ENCODE measurements at places on chromosomes 11 and 22.

GRCh38 chr11:130881475-130882137, 34.7 kb downstream of the SNX19 start:
- no peak for DNase-seq

GRCh38 chr11:73263640-73264039, 8.5 kb upstream of the P2RY6 start:
- no peak for DNase-seq

DNA sequence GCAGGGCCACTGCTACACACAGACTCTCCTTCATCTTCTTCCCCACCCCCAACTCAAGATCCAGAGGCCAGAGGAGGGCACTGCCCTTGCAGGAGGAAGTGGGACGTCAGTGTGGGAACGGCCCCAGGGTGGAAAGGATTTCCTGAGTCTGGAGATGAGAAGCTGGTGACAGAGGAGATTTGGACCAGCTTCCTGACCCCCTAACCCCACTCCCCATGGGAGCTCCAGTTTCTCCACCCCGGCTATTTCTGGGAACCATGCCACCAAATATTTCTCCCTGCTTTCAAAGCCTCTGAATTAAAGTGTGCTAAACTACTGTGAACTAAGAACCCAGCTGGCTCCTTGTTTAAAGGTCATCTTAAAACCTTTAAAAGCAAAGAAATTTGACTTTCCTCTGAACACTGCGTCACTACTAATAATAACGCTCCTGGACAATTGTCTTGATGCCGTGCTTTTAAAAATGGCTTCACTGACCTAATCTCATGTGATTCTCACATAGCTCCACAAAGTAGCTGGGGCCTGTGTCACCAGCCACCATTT, 46.6 kb downstream of the CWC15 start:
- peak; percentile 3 for DNase-seq

DNA sequence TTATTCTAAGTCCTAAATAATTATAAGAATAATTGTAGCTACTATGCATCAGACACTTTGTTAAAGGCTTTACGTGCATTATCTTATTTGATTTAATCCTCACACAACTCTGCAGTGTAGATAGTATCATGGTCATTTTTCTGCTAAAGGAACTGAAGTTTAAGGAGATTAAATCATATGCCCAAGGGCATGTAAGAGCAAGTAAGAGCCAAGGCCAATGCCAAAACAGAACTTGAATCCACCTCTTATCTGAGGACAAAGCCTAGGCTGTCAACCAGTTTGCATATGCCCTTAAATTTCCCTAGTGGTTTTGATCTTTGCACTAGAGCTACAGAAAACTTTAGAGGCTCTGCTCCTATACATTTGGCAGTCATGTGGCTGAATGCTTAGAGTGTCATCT, 65.6 kb upstream of the OR5AK2 start:
- no peak for DNase-seq

DNA sequence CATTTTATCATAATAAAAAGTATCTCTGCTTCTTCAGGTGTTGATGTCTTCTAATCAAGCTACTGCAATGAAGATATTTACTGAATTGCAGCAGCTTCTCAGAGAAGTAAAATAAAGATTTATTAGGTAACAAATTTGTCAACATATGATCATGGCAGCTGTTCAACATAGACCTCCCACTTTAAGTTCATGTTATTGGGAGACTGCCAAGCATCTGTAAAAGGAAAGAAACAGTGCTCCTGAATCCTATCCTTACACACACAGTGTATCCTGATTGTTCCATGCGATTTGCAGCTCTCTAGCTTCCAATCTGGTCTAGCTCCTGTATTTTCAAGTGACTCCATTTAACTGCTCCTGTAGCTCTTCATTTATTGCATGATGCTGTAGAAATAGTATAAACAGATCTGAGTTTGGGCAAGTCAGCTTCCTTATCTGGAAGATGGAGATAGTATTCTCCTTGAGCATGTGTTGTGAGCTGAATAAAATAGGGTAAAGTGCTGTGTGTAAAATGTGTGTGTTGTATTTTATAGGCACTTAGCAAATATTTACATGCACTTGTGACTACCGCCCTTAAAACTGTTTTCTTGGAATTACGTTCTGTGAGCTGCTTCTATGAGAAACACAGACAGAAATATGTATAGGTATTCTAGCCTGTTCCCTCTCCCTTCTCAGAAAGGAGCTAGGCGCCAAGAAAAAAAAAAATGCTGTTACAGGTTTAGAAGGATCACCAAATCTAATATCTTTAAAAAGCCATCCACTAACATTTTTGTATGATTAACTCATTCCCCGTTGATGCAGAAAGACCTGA, 290.6 kb downstream of the JRKL start:
- no peak for DNase-seq

DNA sequence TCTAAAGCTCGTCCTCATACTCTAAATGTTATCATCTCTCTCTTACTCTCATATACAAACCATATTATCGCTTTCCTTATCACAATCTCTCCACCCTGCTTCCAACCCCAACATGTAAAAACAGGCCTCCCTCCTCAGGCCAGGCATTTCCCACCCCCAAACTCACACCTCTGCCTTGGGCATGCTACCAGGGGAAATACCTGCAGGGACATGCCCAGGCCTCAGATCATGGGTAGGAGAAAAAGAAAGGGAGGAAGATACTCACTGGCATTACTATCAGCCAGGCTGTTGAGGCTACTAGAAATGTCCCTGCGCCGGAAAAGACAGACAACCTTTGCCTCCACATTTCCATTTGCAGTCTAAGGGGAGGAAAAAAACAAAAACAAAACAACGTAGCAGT, 1.8 kb downstream of the MTA2 start:
- no peak for DNase-seq

- no peak for DNase-seq
Measured at GRCh38 chr22:40857309-40857855, 434 bp downstream of the XPNPEP3 start.

DNA sequence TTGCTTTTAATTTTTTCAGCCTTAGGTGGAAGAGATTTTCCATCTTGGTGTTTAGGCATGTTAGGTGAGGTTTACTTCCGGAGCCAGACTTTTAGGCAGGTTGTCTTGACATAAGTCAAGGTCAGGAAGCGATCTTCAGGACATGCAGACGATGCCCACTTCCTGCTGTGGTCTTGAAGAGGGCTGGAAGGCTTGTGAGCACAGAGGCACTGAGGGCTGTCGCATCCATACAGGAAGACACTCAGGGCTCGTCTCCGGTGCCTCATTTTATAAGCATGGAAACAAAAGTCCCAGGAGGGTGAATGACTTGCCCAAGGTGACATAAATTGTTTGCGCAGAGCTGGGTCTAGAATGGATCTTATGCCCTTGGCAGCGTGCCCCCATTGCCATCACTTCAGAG, 30.8 kb downstream of the MARK2 start:
- no peak for DNase-seq

- DNase-seq, result peak; percentile 64
Measured at GRCh38 chr11:2166091-2166851, 5.3 kb upstream of the INS start.

DNA sequence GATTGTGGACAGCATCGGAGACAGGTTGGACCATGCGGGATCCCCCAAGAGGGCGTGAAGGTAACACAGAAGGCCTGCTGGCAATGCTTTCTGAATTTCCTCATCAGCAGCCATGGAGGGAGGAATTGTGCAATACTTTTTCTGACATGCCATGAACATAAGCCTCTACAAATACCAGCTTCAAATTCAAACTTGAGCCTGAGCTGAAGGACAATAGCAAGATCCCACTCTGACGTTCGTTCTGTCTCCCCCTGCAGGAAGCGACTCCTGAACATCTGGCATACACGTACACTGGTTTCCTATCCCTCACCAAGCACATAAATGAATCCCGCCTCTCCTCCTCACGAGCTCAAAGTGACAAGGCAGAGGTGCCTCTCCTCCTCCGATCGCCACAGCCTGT, 312.2 kb downstream of the BRD1 start:
- no peak for DNase-seq

- no peak for DNase-seq
Measured at GRCh38 chr11:2802389-2803185, 83.0 kb downstream of the CDKN1C start.

- DNase-seq, result no peak
Measured at GRCh38 chr22:45893516-45893915, 83.4 kb downstream of the WNT7B start.

GRCh38 chr11:12019866-12020416, 11.5 kb upstream of the DKK3 start:
- DNase-seq, result no peak

DNA sequence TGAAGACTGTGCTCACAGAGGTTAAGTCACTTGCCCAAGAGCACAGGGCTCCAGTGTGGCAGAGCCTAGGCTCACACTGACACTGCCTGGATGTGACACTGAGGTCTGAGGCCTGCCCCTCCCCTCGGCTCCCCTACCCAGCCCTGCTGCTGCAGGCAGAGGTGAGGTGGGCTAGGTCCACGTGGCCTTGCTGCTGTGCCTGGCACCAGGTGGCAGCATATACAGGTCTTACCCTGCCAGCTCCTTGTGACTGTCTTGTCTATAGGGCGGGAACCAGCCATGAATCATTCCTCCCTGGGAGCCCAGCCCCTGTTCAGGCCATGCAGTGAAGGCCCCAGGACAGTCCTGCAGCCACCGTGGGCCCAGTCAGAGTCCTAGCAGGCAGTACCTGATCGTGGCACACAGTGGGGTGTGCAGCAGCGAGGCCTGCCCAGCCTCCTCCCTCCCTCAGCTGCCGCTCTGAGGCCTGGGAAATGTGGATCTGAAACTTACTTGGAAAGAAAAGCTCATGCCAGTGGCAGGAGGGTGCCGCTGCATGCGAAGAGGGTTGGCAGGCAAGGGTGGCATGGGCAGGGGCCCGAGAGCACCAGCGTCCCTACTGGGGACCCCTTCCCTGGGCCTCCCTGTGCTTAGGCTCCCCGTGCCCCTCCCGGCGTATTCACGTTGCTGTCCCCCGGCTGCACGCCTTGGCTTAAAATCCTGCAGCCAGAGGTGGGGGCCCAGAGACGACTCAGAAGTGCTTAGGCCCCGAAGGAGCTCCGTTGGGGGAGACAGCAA, 1.2 kb upstream of the CERK start:
- peak; percentile 88 for DNase-seq

DNA sequence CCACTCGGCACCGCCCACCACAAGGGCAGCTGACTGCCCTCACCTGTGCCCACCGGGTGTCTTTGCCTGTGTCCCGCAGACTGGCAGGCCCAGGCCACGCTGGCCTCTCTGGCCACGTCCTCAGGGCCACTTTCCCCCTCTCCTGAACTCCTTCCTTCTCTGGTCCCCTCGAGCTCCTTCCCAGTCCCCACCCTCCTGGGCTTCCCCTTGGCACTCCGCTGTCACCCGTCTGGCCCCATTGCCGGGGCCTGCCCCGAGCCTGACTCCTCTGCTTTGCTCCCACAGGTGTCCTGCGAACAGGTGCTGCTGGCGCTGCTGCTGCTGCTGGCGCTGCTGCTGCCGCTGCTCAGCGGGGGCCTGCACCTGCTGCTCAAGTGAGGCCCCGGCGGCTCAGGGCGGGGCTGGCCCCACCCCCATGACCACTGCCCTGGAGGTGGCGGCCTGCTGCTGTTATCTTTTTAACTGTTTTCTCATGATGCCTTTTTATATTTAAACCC, 14.2 kb downstream of the MCAT start:
- peak; percentile 75 for DNase-seq

DNA sequence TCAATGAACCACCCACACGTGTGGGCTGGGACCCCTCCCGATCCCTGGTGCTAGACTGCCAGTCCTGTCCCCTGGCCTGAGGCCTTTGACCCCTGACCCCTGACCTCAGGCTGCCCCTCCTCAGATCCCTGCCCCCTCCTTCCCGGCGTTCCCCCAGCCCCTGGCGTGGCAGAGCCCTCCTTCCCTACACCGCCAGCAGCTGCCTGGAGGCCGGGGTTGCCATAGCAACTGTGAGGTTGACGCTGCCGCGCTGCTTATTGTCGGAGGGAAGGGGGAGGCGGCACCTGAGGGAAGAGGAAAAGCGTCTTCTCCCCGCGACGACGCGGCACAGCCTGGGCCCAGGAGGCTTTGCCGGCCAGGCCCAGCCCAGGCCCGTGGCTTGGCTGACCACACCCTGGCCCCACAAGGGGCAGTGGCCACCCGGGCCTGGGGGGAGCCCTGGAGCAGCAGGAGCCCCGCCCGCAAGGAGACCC, 32.6 kb downstream of the SHANK3 start:
- no peak for DNase-seq

GRCh38 chr11:129929721-129930120, 34.3 kb upstream of the NFRKB start:
- DNase-seq, result no peak

- DNase-seq, result no peak
Measured at GRCh38 chr11:47222696-47223095, 7.9 kb downstream of the DDB2 start.

DNA sequence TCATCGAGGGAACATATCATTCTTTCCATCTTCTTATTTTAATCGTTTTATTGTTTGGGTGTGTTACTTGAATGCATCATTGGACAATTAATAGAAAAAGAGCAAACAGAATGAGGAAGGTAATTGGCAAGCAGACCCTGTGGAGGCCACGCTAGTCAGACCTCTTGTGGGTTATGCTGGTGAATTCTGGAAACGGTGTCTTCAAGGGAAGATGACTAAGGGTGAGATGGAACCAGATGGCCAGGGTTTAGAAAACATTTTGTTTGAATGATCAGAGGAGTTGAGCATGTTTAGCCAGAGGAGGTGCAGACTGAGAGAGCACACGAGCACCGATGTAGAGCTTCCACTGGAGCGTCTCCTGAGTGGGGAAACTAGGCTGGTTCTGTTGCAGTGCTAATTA, 8.5 kb downstream of the ST14 start:
- no peak for DNase-seq

- DNase-seq, result no peak
Measured at GRCh38 chr11:45392154-45392553, 106.0 kb upstream of the SYT13 start.

GRCh38 chr22:22244316-22245250, at the start of gene VPREB1:
Gene VPREB1 (plus strand): TSS chr22:22244786. CDS start chr22:22244814, 28 bp downstream.
- no peak for DNase-seq

DNA sequence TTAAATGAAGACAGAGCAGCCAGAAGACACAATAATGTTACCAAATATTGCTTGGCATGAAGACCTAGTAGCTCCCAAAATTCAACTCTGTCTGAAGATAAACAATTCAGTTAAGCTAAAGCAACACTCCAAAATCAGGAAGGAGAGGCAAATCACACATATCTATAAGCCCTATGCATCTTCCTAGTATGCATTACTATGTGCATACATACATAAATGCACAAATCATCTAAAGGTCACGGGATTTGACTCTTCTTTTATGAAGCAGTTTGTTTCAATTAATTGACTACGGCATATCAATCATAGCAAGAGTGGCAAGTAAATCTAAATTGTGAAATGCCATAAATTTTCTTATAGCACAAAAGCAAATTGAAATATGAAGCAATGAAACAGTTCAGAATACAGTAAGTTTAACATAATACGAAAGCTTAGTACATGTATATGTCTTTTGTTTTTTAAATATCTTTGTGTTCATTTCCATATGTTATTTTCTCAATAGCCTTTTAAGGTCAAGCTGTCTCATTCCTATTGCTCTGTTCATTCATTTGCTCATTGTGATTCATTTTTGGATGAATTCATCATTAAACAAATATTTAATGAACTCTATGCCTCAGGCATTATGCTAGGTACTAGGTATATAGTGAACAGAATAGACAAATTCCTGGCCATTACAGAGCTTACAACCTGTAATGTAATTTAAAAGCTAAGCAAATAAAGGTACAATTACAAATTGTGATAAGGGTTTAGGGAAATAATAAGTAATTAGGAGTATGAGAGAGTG, 540.5 kb downstream of the DLG2 start:
- DNase-seq, result no peak

Measured in Calu3 (cell line).